Activated naive CD4-positive, alpha-beta T cell treated with anti-CD3 and anti-CD28 coated beads, Interleukin-2, amount 50 U/mL, for 72 hours (primary cell): ENCODE measurements at places on chromosomes 16 and 17.

DNA sequence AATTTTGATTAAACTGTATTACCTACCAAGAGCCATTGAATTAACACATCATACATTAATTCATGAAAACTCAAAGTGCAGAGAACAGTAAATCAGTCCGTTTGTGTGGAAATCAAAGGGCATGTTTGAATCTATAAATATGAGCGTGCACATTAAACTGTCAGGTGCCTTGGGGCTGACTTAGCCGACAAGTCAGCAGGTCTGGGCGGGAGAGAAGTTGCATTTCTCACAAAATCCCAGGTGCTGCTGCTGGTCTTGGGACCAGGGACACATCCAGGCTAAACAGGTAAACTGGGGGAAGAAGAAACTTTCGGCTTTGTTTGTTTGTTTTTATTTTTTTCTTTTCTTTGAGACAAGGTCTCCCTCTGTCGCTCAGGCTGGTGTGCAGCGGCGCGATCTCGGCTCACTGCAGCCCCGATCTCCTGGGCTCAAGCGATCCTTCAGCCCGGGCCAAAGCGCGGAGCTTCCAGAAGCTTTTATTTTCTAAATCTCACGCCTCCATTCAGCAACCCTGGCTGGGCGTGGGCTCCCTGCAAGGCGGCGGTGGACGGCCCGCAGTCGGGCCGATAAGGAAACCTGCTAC is 213.9 kb downstream of the MRTFB start:
- DNase-seq, result no peak

DNA sequence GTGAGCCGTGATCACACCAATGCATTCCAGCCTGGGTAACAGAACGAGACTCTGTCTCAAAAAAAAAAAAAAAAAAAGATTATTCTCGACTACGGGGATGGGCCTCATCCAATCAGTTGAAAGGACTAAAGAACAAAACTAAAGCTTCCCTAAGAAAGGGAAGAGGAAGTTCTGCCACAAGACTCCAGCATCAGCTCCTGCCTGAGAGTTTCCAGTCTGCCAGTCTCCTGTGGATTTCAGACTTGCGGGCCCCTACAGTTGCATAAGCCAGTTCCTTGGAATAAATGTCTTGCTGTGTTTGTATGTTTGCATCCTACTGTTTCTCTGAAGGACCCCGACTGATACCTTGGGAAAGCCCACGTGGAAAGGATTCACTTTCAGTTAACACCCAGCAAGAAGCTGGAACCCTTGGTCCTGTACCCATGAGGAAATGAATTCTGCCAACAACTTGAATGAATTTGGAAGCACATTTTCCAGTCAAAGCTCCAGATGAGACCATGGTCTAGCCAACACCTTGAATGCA is 26.3 kb upstream of the FZD2 start:
- no peak for DNase-seq

DNA sequence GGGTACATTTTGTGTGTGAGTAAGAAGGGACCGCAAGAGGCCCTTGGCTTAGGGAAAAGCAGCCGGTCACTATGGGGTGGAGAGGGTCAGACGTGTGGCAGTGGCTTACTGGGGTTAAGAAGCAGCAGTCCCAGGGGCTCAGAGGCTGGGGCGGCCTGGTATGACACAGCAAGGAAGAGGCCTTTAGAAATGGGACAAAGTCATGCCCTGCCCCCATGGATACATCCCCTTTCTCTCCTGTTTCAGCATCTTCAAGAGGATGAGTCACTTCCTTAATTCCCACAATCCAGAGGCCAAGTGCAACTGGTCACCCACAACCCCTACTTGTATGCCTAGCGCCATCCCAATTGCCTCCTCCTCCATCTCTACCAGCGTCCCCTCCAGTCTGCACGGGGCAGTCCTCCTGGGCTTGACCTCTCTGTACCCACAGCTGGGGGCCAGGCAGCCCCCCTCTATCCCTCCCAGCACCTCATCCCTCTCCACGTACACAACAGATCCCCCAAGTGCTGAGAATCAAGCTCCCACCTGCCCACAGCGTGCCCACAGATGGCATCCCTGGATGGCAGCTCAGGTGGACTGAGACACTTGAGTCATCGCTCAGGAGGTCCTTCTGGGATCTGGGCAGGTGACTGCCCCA is 6.9 kb upstream of the EFTUD2 start:
- no peak for DNase-seq

DNA sequence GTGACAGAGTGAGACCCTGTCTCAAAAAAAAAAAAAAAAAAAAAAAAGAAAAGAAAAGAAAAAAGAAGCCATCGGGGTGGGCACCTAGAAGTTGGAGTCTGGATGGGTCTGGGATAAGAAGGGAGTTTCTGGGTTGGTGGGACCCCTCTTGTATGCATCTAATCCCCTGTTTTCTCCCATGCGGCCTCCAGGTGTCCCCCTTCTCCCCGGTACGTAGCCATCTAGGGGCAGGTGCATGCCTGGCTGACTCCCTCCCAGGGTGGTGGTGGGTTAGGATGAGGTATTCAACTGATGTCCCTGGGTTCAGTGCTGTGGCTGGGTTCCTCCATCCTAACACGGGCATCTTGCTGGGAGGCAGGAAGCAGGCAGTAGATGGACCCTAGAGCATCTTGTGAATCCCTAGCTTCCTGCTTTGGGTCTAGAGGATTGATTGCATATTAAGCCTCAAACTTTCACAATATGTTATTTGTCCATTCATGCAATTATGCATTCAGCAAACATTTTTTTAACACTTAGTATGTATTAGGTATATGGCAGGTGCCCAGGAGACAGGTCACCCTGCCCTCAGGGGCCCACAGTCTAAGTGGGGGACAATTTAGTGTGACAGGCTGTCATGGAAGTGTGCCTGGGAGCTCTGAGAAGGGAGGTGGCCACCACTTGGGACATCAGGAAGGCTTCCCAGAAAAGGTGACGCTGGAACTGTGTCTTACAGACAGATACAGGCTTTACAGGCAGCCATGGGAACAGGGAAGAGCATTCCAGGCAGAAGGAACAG is 13.1 kb downstream of the FMNL1 start:
- no peak for DNase-seq

DNA sequence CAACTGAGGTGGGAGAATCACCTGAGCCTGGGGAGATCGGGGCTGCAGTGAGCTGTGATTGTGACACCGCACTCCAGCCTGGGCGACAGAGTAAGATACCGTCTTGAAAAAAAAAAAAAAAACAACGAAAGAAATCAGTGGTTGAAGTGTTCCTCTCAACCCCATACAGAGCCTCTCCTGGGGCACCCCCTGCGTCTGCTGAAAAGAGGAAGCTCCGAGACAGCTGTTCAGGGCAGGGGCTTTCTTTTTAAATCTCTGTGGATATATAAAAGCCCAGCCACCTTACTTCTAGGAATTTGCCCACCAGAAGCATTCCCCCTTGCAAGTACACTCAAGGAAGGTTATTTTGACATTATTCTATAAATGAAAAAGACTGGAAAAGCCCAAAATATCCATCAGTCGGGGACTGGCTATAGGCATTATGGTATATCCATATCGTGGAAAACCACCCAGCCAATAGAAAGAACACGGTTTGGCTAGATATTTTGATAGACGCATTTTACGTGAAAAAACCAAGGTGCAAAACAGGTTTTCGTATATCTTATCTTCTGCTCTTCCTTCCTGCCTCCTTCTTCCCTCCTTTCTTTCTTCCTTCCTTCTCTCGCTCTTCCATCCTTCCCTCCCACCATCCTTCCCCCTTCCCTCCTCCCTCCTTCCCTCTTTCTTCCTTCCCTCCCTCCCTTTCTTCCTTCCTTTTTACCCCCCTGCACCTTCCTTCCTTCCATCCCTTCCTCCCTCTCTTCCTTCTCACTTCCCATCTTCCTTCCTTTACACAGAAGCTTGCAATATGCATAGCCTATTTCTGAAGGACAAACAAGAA is 9.2 kb upstream of the CCL22 start:
- DNase-seq, result no peak

- no peak for DNase-seq
Observed at GRCh38 chr17:50318501-50319285, 27.2 kb upstream of the XYLT2 start.

DNA sequence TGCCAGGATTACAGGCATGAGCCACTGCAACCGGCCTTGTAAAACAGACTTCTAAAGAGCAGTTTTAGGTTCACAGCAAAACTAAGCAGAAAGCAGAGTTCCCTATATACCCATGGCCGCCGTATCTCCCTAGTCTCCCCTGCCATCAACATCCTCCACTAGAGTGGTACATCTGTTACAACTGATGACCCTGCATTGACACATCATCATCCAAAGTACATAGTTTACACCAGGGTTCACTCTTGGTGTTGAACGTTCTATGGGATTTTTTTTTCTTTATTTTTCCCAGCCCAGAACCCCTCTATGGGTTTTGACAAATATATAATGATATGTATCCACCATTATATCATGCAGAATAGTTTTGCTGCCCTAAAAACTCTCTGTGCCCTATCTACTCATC is 155.2 kb downstream of the RAB11FIP4 start:
- DNase-seq, result no peak
